ENCODE measurements at places on chromosomes 2 and 18. TPM values are rescaled to one million over a fixed set of nuclear protein-coding genes. Genes with fewer than 3 reads are reported as not detected.

GATA6 gene
- total RNA-seq: 5.3 TPM

GRCh38 chr2:168158586-168158985 is 88.8 kb downstream of the STK39 start:
- no peak for DNase-seq

- no peak for DNase-seq
Observed at GRCh38 chr18:29156531-29156930, 979.6 kb upstream of the CDH2 start.

- DNase-seq: no peak
Observed at GRCh38 chr2:110873056-110873502, 140.7 kb downstream of the ACOXL start.

All from sciatic nerve (tissue), 2 donors.